ENCODE measurements at places on chromosomes 2 and 18. TPM values are rescaled to one million over a fixed set of nuclear protein-coding genes. Genes with fewer than 3 reads are reported as not detected.

GRCh38 chr18:73613706-73614340, 533.8 kb downstream of the FBXO15 start:
- DNase-seq = no peak

DNA sequence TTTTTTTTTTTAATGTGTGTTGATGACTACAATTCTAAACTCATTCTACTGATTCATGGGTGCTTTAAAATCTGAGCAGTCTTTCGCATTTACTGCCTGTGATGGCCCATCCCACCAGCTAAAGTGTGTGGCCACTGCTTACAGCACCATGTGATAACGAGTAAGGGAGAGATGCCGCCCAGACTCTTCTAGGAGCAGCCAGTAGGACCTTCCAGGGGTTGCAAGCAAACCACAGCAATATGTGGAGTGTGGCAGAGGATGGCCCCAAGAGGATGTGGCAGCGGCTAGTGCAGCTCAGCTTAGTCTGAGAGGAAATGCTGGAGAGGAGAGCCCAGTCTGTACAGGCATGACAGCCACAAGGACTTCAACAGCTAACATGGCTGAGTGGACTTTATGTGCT, 14.9 kb downstream of the IL1B start:
- no peak for DNase-seq

GRCh38 chr2:27509326-27509725, 12.7 kb downstream of the GCKR start:
- no peak for DNase-seq

- no peak for DNase-seq
Measured at GRCh38 chr2:240957656-240958365, 40.6 kb upstream of the SNED1 start.

The AFF3 gene
- polyA plus RNA-seq = 4.1 TPM

The GPBAR1 gene
- 3.2 TPM for polyA plus RNA-seq
